ENCODE measurements at places on chromosomes 6 and 20.

DNA sequence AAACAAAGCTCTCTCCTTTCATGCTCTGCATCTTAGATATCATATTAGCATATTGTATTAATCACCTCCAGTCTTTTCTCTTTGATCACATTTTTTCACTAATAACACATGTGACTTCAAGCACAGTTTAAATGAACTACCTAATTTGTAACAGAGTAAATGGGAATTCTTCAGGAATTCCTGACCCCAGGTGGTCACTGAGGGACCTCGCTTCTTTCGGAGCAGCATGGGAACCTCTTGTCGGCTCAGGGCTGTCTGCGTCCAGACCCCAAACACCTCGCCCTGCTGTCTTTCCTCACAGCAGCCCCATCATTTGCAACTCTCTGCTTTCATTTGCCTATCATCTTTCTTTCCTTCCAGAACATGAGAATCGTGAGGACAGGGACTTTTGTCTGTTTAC is 103.5 kb downstream of the DACT2 start:
- DNase-seq, result no peak

GRCh38 chr20:53157443-53158408 is 185.6 kb downstream of the TSHZ2 start:
- peak; percentile 46 for DNase-seq

- DNase-seq, result peak; percentile 57
These were observed 645 bp downstream of the REV3L start for GRCh38 chr6:111482188-111482958.

GRCh38 chr6:160118620-160119229 is 2.9 kb upstream of the SLC22A1 start:
- no peak for DNase-seq

DNA sequence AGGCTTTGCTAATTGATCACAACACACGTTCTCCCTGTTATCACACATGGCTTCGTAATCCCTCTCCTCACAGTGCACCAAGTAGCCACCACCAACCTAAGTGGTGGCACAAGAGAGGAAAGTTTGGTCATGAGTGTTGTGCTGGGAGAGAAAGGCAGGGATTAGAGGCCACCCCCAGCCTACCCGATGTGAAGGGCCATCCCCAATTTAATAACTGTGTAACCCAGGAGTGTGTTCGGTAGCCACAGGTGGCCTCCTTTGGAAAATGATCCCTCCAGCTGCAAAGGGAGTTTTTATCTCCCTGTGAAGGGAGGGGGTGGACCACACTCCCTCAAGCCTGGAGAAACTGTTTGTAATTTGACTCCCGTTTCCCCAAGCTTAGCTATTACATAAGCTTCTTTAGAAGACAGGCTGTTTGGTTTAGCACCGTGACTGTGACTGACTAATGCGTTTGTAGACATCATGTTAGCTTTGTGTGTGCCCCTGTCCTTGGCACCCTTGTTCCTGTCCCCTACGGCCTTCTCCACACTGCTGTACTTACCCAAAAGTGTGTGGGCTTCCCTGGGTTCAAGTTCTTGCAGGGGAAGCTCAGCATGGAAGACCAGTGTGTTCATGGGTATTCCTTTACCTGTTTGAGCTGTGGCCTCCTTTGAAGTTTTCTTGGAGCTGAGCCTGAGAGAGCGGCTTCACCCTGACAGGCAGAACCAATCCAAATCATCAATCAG is 20.6 kb downstream of the PPP1R16B start:
- DNase-seq, result no peak

DNA sequence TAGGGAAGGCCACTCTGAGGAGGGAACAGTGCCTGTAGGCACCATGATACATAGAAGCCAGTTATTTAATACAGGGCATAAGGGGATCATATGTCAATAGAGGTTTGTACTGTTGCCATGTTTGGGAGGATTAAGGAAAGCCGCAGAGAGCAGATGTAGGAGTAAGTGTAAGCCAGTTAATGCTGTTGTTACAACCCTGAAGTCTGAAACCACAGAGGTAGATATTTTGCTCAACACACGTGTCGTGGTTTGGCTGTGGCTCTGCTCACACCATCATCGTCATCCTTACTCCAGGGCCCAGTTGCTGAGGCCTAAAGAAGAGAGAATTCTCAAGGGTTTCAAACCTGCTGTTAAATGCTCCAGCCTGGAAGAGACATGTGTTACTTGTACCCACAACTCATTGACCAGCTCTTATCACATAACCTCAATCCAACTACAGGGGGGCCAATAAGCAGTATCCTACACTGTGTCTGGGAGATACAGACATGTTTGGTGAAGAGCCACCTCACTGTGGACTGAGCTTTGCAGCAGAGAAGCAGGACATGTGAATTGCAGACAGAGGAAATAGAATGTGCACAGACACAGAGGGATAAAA is 31.0 kb upstream of the PSMF1 start:
- DNase-seq, result no peak

- no peak for DNase-seq
These were observed 671.8 kb upstream of the MARCKS start for GRCh38 chr6:113185299-113185698.

DNA sequence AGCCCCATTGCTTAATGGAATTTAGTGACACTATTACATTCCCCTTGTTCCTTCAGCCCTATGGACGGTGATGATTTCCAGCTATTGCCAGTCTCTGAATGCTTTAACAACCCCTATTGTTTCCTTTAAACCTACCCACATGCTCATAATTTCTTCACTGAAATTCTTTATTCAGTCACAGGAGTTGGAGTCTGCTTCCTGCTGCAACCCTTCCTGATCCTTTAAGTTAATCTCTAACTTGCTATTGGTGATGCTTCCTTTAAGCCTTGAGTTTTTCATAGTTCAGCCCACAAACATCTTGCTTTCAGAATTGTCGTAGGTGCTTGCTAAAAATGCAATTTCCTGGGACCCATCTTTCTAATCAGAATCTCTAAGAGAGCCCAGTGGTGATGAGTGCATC is 66.3 kb upstream of the TNFAIP3 start:
- DNase-seq, result no peak

GRCh38 chr6:142326540-142326939 is 24.7 kb downstream of the ADGRG6 start:
- DNase-seq, result no peak

- DNase-seq, result no peak
These were observed 923.9 kb upstream of the MAN1A1 start for GRCh38 chr6:120273411-120273810.

- no peak for DNase-seq
These were observed 23.0 kb upstream of the RBPJL start for GRCh38 chr20:45283551-45284057.

GRCh38 chr6:8321671-8322404 is 113.5 kb downstream of the SLC35B3 start:
- no peak for DNase-seq

DNA sequence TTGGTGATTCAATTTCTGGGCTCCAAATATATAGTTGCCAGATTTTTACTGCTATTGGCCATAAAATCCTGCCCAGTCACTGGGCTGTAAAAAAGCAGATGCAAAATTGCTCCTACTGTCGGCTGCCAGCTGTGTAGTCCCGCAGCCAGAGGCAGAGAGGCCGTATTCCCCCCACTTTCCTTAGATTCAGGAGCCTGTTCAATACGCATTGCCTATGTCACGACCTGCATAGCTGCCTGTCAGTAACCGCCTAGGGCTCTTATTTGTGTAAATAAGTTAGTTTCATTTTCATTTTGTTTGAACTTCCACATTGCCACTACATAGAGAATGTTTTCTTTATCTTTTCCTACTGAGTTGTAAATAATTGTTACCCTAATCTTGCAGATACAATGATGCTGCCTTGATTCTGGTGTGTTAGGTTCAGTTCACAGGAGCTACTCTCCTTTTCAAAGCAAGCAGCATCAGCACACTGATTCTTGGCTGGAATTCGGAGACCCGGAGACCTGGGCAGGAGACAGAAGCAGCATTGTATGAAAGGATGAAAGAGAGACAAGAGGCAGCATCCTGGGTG is 46.0 kb upstream of the UST start:
- no peak for DNase-seq

GRCh38 chr20:54184071-54184470 is 10.3 kb upstream of the CYP24A1 start:
- DNase-seq, result no peak

DNA sequence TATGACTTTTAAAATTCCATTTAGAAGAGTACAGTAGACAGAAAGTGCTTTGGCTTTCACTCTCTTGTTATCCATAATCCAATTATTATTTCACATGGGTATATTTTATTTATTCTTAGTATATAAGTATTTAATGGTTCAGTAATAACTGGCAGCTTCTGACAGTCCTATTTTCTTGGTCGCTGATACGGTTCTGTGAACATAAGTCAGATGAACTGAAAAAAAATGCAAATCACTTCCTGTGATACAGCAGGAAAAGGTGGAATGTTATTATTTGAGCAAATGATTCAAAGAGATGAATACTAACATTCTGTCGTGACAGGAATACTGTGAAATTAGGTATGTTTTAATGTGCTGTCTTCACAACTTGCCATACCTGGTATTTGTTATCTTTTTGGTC is 132.3 kb downstream of the ARHGAP18 start:
- DNase-seq, result no peak

DNA sequence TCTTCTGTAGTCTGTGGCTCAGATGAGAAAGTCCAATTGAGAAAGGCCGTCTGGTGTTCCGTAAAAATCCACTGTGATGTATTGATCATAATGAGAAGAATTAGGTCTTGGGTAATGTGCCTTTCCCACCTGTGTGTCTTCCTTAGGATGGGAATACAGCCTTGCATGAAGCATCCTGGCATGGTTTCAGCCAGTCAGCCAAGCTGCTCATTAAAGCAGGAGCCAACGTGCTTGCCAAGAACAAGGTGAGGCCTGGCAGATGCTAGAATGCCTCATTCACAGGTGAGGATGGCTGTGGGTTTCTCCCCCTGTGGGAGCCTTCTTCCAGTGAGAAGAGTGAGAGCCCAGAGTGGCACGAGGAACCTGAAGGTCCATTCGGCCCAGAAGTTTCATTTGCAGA is 32.7 kb downstream of the LYRM2 start:
- no peak for DNase-seq

DNA sequence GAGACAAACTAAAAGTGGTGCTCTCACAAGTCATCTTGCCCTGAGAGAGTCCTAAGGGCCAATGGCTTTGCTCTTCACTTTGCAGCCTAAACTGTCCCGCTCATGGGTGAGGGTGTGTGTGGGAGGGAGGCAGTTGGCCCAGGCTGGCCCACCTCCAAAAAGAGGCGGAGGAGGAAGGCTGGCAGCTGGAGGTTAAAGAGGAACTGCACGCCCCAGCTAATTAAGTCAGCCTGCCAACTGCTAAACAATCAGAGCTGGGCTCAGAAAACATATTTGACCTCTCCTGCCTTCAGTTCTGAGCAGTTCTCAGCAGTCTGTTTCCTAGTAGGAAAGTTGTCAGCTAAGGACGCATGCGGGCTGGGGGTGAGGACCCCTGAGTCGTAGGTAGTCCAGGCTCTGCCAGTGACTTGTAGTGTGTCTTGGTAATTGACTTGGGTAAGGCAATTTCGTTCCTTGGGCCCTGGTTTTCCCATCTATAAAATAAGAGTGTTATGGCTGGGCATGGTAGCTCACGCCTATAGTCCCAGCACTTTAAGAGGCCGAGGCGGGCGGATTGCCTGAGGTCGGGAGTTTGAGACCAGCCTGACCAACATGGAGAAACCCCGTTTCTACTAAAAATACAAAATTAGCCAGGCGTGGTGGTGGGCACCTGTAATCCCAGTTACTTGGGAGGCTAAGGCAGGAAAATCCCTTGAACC is 17.0 kb downstream of the GSS start:
- no peak for DNase-seq

DNA sequence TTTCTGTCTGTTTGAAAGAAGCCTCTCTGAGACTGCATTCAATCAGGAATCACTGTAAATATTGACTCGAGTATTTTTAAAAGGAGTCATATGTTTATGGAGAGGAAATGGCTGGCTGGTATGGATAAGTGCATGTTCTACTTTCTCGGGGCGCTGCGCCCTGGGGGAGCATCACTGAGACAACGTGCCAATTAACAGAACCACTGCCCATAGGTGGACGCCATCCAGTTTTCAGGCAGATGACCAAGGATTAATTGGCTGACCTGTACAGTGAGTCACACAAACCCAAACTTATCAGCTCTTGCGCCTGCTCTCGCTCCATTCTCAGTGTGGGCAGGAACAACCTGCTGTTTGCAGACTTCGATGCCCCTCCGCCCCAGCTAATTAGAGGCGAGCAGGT is 571.2 kb downstream of the QKI start:
- DNase-seq, result no peak

DNA sequence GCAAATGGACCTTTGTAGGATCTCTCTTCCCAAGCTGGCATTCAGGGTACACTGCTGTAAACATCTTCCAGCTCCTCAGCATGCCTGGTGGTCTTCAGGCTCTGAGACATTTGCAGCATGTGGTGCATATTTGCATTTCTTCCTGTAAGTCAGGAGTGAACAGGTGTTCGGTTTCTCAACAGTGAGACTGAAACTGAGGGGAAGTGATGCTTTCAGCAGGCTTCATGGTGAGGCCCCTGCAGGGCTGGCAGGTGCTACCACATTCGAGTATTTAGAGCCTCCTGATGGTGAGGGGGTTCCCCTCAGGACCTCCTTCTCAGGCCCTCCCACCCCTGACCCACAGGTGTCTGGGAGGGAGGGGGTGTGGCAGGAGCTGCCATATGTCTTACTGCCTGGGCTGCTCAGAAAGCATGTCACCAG is 15.1 kb downstream of the MYBL2 start:
- no peak for DNase-seq

DNA sequence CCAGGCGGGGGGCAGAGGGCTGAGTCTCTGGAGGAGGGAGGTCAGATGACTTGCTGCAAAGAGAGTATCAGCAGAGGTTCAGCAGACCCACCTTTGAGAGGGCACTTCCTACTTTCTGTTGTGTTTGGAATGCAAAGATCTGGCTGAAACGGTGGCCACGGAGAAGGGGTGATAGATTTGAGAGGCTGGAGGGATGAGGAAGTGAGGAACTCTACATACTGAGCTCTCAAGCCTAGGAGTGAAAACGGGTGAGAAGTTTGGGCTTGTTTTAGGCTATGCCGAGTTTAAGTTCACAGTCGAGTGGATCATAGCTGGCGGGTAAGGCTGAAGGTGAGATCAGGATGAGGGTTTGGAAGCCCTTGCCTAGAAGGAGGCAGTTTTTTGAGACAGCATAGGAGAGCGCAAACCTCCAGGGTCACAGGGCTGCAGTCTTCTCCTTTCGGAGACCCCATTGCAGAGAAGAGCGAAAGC is 477 bp upstream of the ITPA start:
- no peak for DNase-seq

- no peak for DNase-seq
These were observed 11.0 kb upstream of the ID1 start for GRCh38 chr20:31594002-31594557.

DNA sequence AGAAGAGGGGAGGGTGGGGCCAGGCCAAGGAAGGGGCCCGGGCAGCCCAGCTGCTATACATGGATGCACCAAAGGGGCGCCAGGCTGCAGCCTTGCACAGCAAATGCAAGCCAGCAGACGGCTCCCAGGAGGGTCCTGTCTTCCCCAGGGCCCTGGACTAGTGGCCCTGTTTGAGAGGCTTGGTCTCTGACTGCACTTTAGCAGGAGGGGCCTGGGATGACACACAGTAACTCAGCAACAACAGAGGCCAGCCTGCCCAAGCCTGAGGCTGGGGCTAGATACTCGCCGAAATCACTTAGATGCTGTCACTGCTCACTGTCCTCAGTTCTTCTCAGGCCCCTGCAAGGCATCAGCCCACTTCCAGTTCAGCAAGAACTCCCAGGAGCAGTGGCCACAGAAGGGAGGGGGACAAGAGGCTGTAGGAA is 73.5 kb downstream of the TRAM2 start:
- DNase-seq, result no peak

- DNase-seq, result no peak
These were observed 42.8 kb upstream of the LY86 start for GRCh38 chr6:6545616-6546317.

Data from stimulated activated CD4-positive, alpha-beta T cell treated with anti-CD3 and anti-CD28 coated beads, Interleukin-2, amount 100 ng/mL, for 24 hours (primary cell).